ENCODE measurements at places on chromosomes 7 and 10. TPM values are rescaled to one million over a fixed set of nuclear protein-coding genes. Genes with fewer than 3 reads are reported as not detected.

GRCh38 chr7:157900011-157900410 lies 563.2 kb downstream of the DNAJB6 start:
- H3K36me3 ChIP-seq = no peaks in the 10 kb centered on the region
- H3K4me3 ChIP-seq = no peak overlapping the region
- DNase-seq = no peak
- H3K4me1 ChIP-seq = no peaks in the 10 kb centered on the region
- H3K27ac ChIP-seq = no peak overlapping the region

DNA sequence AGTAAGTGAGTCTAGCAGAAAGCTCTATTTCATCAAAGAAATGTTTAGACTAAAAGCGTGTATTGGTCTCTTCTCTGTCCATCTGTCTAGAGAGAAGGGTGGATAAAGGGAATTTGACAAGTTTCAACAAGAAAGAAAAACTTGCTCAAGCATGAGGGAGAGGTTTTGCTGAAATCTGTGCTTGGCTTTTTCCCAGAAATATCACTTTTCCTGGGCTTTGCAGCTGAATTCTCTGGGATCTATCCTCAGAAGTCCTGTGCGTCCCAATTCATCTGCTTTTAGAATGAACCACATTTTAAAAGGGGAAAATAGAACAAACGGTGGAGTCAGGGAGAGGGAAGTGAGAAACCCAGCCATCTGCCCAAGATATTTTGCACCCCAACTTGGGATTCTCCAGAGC lies 59.6 kb upstream of the CELF2 start:
- H3K36me3 ChIP-seq = no peaks in the 10 kb centered on the region
- H3K4me3 ChIP-seq = no peak overlapping the region
- no peaks in the 10 kb centered on the region for H3K27me3 ChIP-seq

AMZ1 gene
- total RNA-seq = 1.5 TPM

GRCh38 chr7:123641901-123642300 lies 13.8 kb upstream of the LMOD2 start:
- H3K4me1 ChIP-seq = peaks cover 16% of the 10 kb centered on the region
- H3K27me3 ChIP-seq = no peaks in the 10 kb centered on the region
- no peaks in the 10 kb centered on the region for H3K36me3 ChIP-seq
- no peak overlapping the region for H3K4me3 ChIP-seq
- DNase-seq = no peak

DNA sequence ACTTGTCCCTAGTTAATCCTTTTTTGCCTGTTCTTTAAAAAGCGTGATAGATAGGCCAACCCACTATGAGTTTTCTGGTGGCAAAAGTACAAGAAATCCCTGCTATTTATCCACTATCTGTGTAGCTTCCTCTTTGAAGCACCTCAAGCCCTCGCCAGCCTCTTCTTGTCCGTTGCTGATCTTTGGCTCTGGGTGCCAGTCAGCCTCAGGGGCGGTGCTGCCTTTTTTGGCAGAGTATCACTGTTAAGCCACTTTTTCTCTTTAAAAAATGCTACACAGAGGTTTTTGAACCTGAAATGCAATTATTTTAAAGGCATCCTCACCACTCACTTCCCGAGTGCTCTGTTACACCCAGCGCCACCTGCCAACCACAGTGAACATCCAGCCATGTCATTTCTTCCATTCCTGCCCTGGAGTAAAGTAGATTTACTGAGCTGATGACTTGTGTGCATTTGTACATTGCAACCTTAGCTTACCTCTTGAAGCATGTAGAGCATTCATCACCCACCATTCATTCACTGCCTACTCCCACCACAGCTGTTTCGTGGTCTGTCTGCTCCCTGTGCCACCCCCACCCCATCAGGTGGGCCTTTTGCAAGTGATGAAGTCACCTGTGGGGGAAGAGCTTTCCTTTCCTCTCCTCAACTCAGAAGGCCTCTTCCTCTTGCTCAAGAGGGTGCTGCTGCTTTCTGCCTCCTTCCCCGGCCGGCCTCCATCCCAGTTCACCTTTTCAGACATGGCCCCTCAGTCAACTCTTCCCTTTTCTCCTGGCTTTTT lies 414.2 kb upstream of the GALNT17 start:
- H3K27ac ChIP-seq = no peak overlapping the region
- H3K36me3 ChIP-seq = no peaks in the 10 kb centered on the region
- H3K4me1 ChIP-seq = no peaks in the 10 kb centered on the region
- no peak overlapping the region for H3K4me3 ChIP-seq
- no peaks in the 10 kb centered on the region for H3K27me3 ChIP-seq

GRCh38 chr10:130802301-130802700 lies 509.2 kb downstream of the TCERG1L start:
- DNase-seq = no peak
- no peak overlapping the region for H3K27ac ChIP-seq
- no peaks in the 10 kb centered on the region for H3K27me3 ChIP-seq
- no peaks in the 10 kb centered on the region for H3K36me3 ChIP-seq
- H3K4me1 ChIP-seq = no peaks in the 10 kb centered on the region

DNA sequence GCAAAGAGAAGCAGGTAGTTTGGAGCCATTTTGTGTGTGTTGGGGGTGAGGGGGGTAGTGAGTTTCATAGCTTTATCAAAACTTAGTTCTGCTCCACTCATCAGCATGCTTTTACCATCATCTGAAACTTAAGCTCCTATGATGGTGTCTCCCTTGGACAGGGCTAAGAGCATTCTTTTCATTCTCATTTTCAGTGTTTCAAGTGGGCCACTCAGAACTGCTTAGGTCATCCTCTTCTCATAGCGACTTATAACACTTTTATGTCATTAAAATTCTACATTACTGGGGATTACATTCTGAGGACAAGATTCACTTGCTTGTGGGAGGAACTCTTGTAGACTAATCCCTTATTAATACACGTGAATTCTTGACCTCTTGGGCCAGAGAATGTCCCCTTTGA lies 649.4 kb downstream of the SUGCT start:
- no peak overlapping the region for H3K4me3 ChIP-seq
- no peak for DNase-seq
- no peaks in the 10 kb centered on the region for H3K27me3 ChIP-seq
- H3K27ac ChIP-seq = no peak overlapping the region
- H3K36me3 ChIP-seq = no peaks in the 10 kb centered on the region

GRCh38 chr10:105963334-105963884 lies 1201.1 kb downstream of the SORCS1 start:
- no peaks in the 10 kb centered on the region for H3K4me1 ChIP-seq
- DNase-seq = no peak
- H3K36me3 ChIP-seq = no peaks in the 10 kb centered on the region
- H3K4me3 ChIP-seq = no peak overlapping the region
- H3K27me3 ChIP-seq = no peaks in the 10 kb centered on the region
- H3K27ac ChIP-seq = no peak overlapping the region

GRCh38 chr10:73818402-73818801 lies 7.0 kb upstream of the NDST2 start:
- no peaks in the 10 kb centered on the region for H3K4me1 ChIP-seq
- no peak for DNase-seq
- H3K4me3 ChIP-seq = no peak overlapping the region
- H3K36me3 ChIP-seq = peaks cover 63% of the 10 kb centered on the region
- no peak overlapping the region for H3K27ac ChIP-seq

GRCh38 chr10:6912424-6912823 lies 332.3 kb upstream of the PRKCQ start:
- no peak for DNase-seq
- no peaks in the 10 kb centered on the region for H3K36me3 ChIP-seq
- H3K4me3 ChIP-seq = no peak overlapping the region
- H3K4me1 ChIP-seq = peaks cover 1% of the 10 kb centered on the region
- no peaks in the 10 kb centered on the region for H3K27me3 ChIP-seq
- H3K27ac ChIP-seq = no peak overlapping the region

ACTR3C gene
- 0.90 TPM for total RNA-seq

GRCh38 chr7:22727714-22728035 lies 675 bp downstream of the IL6 start:
- no peaks in the 10 kb centered on the region for H3K36me3 ChIP-seq
- H3K4me3 ChIP-seq = peak overlapping the region; percentile 48
- DNase-seq = no peak
- no peak overlapping the region for H3K27ac ChIP-seq
- H3K4me1 ChIP-seq = no peaks in the 10 kb centered on the region
- H3K27me3 ChIP-seq = no peaks in the 10 kb centered on the region

DNA sequence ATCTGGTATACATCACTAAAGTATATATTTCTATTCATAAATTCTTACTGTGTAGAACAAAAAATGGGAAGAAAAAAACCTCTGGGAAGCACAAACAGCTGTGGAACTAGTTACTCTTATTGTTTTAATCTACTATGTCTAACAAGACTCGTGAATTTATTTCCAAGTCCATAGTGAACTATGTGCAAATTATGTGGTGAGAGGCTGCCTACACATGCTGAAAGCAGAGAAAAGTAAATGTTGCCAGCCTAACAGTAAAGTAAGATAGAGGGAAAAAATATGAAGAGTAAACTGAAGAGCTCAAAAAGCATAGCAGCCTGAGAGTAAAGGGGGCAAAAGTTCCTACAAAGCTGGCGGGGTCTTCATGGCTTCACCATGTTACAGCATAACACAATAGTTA lies 3.0 kb downstream of the GDI2 start:
- H3K4me1 ChIP-seq = peaks cover 27% of the 10 kb centered on the region
- DNase-seq = no peak
- no peak overlapping the region for H3K27ac ChIP-seq
- H3K36me3 ChIP-seq = no peaks in the 10 kb centered on the region

DNA sequence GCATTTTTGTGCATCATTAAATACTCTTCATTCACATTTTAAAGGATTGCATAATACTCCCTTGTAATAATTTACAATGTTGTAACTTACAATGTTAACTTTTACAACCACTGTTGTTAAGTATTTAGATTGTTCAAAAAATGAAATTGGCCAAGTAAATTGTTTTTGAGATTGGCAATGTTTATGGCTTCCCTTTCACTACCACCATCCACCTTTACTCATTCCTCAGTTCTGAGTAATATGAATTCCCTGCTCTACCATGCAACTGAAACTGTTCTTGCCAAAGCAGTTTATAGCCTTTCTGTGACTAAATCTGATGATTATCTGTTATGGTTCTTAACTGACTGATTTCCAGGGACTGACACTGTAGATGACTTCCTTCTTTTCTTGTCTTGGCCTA lies 80.5 kb upstream of the TMEM106B start:
- DNase-seq = no peak
- H3K36me3 ChIP-seq = no peaks in the 10 kb centered on the region
- no peak overlapping the region for H3K27ac ChIP-seq

DNA sequence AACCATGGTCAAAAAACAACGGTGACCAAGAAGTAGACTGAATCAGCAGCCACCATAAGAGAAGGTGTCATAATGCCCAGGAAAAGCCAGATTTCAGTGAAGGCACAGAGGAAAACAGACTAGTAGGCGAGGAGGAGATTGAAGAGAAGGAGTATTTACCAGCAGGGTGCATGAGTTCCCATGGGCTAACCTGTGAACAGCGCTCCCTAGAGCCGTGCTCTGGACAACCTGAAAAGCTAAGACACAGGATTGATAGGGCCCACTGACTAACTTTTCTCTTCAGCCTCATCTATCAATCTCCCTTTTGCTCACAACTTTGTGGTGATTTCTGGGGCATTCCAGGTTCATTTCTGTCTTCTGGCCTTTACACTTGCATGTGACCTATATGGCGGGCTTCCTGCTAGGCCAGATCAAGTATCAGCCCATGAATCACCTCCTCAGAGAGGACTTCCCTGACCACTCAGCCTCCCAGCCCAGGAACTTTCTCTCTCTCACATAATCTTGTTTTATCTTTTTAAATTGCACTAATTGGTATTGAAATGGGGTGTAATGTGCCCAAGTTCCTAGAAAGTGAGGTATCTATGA lies 12.8 kb downstream of the ANKRD22 start:
- no peaks in the 10 kb centered on the region for H3K4me1 ChIP-seq
- H3K4me3 ChIP-seq = no peak overlapping the region
- no peaks in the 10 kb centered on the region for H3K36me3 ChIP-seq
- no peak for DNase-seq
- no peaks in the 10 kb centered on the region for H3K27me3 ChIP-seq
- no peak overlapping the region for H3K27ac ChIP-seq

- no peak for DNase-seq
- no peaks in the 10 kb centered on the region for H3K27me3 ChIP-seq
- H3K27ac ChIP-seq = no peak overlapping the region
- H3K4me1 ChIP-seq = no peaks in the 10 kb centered on the region
Observed at GRCh38 chr10:125883211-125883610, 2.1 kb upstream of the DHX32 start.

Measured in tibial nerve (tissue), 4 donors.